EL (cell line): ENCODE measurements at places on chromosomes 2 and 18.

- peak; percentile 35 for DNase-seq
Measured at GRCh38 chr2:25309402-25309801, 32.3 kb downstream of the DNMT3A start.

DNA sequence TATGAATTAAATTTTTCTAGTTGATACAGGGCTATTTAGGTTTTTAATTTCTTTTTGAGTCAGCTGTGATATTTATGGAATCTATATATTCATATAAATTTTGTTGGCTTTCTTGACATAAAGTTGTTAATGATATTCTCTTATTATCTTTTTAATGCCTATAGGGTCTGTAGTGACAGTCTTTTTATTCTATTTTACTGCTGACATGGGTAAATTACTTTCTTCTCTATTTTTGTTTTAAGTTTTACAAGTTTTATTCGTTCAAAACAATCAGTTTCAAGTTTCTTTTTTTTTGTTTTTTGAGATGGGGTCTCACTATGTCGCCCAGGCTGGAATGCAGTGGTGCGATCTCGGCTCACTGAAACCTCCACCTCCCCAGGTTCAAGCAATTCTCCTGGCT, 226.3 kb downstream of the ZRANB3 start:
- DNase-seq: no peak

GRCh38 chr2:240961910-240962299, 36.5 kb upstream of the SNED1 start:
- no peak for DNase-seq

GRCh38 chr2:69340101-69340775, 46.8 kb downstream of the GFPT1 start:
- peak; percentile 61 for DNase-seq

DNA sequence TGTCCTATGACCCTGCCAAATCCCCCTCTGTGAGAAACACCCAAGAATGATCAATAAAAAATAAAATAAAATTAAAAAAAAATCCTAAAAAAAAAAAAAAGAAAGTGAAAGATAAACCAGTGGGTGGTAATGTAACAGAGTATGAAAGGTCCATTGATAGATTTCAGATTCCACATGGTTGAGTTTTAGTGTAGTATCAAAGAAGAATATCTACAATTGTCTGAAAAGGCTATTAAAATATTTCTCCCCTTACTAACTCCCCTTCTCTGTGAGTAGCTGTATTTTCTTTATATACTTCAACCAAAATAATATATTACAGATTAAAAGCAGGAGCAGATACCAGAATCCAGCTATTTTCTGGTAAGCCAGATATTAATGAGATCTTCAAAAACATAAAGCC, 92.8 kb downstream of the SPRED2 start:
- no peak for DNase-seq
